ENCODE measurements at places on chromosomes 5 and 9.

GRCh38 chr9:2802494-2802921 lies 41.4 kb downstream of the PUM3 start:
- no peak for DNase-seq

- DNase-seq, result no peak
Observed at GRCh38 chr5:86971034-86971571, 296.6 kb upstream of the RASA1 start.

- DNase-seq, result no peak
Observed at GRCh38 chr5:117089001-117089400, 514.4 kb upstream of the SEMA6A start.

DNA sequence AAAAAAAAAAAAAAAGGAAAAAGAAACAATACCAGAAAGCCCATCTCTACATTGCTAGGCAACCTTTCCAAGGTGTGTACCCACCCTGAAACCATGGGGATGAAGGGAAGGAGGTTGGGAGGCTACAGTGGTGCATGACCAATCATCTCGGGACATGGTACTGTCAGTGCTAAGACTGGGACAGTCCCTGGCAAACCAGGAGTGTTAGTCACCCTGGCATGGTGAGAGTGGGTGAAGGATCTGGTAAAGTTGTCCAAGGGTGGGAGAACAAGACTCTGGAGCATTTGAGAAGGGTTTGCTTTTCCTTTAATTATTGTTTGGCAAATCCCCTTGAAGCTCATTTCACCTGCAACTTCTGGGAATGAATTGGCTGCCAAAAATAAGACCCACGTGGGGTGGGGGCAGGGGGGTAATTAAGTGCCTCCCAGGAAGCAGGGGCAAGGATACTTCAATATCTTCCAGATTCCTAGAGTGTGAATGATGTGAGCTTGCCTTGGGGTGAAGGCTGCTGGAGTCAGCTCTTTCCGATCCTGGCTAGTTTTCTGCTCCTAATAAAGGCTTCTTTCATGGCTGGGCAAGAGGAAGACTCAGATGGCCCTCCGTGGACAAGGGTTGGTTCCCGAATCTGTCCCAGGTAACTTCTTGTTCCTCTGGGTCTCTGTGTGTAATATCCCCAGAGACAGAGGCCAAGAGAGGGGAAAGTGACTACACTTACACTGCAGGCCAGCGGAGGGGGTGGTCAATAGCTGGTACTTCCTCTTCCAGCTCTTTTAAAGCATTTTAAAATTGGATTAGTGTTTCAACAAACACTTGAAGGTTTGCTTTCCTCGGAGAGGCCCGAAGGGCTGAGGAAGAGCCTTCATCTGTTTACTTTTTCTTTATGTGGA lies 61.6 kb upstream of the SPRY4 start:
- no peak for DNase-seq

GRCh38 chr9:25964239-25964638 lies 286.0 kb upstream of the TUSC1 start:
- peak; percentile 30 for DNase-seq

- no peak for DNase-seq
Observed at GRCh38 chr5:121144764-121145163, 680.7 kb downstream of the PRR16 start.

DNA sequence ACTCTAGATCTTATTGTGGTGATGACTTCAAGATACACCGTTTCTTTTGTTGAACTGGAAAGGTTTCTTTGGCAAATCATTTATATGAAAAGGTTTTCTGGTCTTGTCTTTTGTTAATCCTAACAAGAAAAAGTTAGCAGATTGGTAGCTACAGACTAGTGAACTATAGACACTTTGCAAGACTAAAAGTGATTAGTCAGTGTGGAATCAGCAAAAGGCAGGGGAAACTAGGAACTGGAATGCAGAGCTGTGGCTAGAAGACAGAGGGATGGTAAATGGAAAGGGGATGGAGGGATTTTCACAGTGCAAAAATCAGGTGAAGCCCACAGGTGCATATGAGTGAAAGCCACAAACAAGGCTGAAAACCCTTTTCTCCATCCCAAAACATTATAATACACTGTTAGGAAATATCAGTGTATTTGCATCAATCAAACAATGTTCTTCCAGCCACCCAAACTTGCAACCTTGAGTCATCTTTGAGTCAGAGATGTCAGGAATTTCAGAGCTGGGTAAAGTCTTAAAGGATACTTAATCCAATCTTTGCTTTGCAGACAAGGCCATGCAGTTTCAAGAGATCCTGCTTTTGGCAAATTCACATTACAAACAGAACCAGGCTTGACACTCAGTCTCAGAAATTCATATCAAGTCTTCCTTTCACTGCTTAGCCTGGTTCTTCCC lies 52.7 kb downstream of the PLK2 start:
- DNase-seq, result no peak

GRCh38 chr9:8428389-8428788 lies 628.8 kb upstream of the DMAC1 start:
- DNase-seq, result no peak

- DNase-seq, result no peak
Observed at GRCh38 chr5:1792842-1793266, 6.8 kb downstream of the MRPL36 start.

GRCh38 chr5:60945813-60946187 lies 795 bp downstream of the NDUFAF2 start:
- peak; percentile 74 for DNase-seq

- no peak for DNase-seq
Observed at GRCh38 chr9:136083558-136084062, 11.5 kb downstream of the NACC2 start.

DNA sequence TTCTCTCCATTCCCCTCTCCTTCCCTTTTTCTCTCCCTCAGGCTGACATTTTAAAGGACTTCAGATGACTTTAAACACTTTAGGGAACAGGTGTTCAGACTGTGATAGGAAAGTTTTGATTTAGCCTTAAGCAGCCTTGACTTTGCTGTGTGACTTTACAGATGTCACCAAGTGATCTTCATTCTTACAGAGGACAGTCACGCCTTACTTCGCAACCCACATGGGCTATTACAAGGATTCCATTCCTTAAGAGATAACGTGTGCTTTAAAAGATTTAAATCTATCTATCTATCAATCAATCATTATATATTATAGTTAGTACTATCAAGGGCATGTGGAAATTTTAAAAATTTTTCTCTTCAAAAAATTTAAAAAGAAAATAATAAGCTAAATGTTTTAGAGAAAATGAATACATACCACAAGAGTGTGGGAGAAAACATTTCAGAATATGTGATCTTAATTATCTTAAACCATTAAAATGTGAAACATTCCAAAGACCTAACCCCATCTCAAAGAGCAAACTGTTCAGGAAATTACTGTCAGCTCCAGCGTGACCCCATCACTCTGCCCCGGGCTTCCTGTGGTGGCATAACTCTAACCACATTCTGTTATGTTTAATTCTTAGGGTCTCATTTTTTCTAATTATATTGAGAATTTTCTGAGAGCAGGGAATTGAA lies 530.5 kb downstream of the SEMA5A start:
- DNase-seq, result no peak

DNA sequence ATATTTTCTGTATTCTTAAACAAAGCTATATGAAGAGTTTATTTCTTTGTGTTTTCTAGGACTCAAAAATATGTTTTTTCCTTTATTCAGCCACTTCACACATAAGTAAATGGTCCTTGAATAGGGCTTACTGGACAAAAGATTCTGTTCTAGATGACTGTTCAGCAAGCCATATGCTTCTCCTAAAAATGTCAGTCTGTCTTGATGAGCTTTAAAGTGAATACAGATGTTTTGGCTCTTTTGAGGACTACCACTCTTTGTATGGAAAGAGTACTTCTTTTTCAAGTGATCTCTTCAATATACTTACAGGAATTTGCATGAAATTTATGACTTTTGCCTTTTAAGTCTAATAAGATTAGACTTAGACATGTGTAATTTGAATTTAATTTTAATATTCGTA lies 8.4 kb downstream of the NDUFS4 start:
- DNase-seq, result no peak

- DNase-seq, result peak; percentile 73
Observed at GRCh38 chr9:127763918-127764384, 14.5 kb downstream of the SH2D3C start.

DNA sequence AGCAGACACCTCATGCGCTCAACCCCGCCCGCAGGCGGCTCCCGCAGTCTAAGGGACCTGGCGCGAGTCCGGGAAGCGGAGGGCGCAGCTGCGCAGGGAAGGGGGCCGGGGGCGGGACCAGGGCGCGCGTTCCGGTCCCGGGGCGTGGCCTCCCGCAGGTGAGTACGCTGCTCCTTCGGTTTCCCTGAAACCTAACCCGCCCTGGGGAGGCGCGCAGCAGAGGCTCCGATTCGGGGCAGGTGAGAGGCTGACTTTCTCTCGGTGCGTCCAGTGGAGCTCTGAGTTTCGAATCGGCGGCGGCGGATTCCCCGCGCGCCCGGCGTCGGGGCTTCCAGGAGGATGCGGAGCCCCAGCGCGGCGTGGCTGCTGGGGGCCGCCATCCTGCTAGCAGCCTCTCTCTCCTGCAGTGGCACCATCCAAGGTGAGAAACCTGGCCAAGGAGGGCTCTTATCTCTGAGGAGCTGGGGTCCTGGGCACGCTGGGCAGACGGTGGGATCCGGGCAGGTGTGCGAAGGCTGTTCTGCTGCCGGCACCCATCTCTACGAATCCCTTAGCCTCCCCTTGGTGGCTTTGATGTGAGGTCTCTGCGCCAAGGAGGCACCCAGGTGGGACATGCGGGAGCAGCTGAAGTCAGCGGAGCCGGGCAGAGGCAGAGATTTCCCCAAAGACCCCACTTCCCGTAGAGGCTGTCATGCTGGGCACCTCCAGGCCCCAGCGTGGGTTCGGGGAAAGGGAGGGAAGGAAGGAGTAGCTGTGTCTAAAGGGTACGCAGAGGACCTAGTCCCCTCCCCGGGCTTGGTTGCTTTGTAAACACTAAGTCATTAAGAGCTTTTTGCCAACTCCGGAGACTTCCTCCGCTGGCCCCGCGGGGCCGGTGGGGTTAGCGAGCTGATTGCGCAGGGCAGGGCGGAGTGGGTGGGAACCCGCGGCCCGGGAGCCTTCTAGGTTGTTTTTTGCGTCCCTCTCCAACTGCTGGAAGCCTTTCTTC lies at the start of gene F2RL1:
Gene F2RL1 (plus strand): TSS at position 187 of the 988 bp plus-strand sequence. CDS start 153 bp downstream, at position 340.
- DNase-seq, result peak; percentile 91

DNA sequence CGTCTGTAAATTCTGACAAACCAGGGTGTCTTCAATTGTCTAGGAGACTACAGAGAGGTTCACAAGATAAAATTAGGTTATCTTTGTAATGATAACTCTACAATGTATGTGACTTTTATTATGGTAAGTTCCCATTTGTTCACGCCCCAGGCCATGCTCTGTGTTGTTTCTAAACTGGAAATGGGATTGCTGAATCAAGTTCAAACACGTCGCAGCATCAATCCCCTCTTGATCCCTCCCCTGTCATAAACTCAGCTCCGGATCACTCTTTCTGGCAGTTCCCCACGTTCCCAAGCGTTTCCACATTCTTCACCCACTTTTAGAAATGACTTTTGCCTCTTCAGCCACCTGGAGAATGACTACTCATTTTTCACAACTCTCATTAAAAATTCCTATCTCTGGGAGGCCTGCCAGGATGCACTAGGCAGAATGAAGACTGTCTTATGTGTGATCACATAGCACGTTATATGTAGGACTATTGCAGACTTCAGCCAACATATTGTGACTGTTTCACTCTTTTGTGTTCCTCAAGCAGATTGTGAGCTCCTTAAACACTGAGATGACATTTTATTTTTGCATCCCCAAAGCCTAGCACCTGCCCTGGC lies 1124.2 kb upstream of the WWC1 start:
- no peak for DNase-seq

DNA sequence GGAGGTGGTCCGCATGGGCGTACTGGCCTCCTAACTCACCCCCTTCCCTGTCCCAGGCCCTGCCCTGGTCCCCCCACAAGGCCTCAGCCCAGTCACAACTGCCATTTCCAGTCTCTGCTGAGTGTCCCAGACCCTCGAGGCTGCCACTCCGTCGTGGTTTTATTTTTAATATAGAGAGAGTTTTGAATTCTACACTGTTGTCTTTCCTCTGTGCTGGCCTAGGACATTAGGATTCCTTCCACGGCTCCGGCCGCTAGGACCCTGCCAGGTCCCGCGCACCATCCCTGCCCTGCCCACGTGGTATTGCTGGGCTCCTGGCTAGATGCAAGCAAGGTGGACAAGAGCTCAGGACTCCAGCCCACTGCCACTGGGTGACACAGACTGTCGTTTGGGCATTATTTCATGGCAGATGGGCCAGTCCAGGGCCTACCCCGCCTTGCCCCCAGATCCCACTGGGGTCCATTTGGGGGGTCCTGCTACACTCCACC lies 53.3 kb downstream of the SAR1B start:
- no peak for DNase-seq

GRCh38 chr9:137984005-137984404 lies 106.4 kb downstream of the CACNA1B start:
- DNase-seq, result peak; percentile 52

GRCh38 chr5:10621832-10622231 lies 58.0 kb downstream of the ANKRD33B start:
- no peak for DNase-seq

DNA sequence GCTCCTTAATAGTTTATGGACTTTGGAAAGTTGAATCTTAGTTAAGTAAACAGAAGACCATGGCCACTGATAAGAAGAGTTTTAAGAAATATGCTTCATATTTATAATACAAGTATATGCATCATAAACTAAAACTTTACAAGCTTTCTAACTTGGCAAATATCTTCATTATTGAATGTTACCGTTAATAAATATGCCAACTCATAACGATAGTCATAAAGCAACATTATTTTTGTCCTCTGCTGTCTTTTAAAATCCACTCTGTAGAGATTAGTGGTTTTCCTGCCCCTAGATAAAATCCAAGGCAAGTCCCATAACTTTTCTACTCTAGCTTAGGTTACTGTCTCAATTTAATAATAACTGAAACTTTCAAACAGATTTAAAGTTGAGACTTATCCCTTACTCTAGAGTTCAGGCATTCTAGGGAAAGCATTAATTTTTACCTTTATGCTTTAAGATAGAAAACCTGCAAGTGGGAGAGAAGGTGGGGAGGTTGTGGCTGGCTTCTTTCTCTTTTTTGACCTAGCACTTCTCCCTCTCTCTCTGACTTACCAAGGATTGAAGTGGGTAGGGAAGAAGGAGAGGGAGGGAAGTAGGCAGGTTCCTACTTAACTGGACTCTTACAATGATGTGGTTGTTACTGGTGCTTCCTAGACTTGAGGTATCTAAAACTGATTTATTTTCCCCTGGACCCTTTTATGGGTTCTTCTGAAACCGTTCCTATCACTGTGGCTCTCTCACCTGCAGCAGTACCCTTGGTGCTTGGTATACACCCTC lies 29.6 kb downstream of the RNF145 start:
- DNase-seq, result no peak

DNA sequence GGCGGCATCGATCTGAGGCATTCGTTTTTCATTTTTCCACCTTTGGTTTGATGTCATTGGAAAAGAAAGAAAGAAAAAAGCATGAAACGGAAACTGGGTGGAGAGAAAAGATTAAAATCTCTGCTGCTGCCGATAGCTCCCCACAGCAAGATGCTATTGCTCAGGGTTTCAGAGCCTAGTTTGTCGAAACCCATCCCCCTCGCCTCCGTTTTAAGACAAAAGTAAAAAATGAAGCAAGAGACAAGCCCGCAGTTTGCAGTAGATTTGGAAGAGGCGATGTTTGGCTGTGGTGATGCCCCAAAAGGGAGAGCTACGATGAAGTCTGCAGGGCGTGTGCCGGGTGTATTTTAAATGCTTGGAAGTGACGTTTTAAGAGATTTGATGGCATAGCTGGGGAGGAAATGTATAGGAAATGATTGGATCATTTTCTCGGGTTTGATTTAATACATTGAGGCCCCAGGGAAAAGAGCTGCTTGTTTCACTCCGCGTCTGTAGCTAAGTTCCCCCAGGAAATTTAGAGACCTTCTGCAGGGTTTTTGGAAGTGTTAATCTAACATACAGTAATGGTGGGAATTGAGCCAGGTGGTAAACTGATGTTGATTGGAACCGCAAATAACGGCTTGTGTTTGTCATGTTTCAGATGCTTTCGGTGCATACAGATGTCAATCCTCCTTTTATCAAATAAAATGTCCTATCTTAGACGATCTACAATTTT lies 909 bp downstream of the NDFIP1 start:
- peak; percentile 25 for DNase-seq

Data from upper lobe of left lung (tissue), 6 donors.